ENCODE measurements at places on chromosomes 3 and 15. TPM values are rescaled to one million over a fixed set of nuclear protein-coding genes. Genes with fewer than 3 reads are reported as not detected.

DNA sequence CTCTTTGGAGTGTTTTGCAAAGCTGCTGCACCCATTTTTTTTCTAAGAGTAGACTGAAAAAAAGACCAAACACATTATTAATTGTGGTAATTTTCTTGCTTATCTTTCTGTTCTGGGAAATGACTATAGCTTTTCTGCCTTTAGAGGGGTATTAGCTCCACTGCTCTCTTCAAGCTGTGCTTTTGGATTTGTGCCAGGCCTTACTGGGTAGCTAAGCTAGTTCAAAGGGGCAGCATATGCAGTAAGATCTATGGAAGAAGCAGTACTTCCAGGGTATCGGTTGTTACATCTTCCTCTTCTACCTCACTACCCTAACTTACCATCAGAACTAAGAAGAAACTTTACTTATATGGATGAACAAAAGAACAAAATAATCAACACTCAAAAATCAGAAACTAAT is 28.7 kb upstream of the ARIH1 start:
- DNase-seq: no peak

DNA sequence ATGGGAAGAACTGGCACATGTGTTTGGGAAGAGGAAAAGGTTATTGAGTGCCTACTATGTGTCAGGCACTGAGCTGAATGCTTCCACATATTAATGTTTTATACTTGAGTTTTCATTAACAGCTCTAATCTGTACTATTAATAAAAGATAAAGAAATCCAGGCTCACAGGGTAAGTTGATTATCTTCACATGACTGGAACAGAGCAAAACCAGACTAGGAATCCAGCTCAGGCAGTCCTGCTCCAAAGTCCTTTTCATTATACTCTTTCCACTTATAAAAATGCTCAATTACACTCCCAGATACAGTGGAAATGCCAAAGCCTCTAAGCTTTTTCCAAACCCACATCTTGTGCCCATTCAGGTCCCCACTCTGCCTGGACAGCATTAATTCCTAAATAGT is 97.6 kb downstream of the TNIK start:
- no peak for DNase-seq

DNA sequence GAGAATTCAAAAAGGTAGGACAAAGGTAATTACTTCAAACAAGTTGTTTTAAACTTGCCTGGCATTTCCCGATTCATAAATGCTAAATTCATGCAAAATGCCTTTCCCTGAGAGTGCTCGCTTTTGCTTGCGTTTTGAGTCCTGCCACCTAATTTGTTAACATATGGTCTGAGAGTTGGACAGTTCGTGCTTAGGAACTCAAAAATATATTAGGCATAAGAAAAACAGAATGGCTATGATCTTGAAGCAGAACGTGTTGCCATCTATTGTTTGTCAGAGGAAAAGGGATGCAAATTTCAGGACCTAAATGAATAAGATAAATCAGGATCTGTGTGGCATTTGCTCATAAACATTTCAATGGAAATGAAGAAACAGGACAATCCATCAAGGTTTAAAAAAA is 195.8 kb downstream of the ZMAT3 start:
- no peak for DNase-seq

DNA sequence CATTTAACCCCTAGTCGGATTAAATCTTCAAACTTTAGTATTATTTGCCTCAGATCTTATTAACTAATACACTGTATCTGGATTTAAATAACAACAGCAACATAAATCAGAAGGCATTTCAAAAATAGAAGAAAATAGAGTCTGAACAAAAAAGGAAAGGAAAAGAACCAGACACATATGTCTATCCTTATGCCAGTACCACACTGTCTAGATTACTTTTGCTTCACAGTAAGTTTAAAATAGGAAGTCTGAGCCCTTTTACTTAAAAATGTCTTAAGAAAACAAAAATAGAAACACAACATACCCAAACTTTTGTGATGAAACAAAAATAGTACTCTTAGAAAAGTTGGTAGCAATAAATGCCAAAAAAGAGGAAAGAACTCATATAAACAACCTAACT is 1615.8 kb downstream of the SI start:
- no peak for DNase-seq

DNA sequence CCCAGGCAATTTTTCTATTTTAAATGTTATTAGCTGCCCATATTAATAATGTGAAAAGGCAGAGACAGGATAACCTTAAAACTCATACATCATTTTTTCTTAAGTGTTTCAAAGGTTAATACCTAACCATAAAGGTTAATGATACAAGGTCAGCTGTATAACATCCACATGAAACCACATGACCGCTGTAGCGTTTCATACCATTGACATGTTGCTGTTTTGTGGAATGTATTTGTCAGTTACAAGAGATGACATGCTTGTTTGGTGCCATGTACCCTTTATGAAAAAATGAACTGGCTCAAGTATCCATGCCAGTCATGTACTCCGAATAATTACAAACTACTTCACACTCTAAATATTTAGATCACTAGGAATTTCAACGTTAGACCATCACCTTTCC is 207.4 kb downstream of the FMN1 start:
- no peak for DNase-seq

DNA sequence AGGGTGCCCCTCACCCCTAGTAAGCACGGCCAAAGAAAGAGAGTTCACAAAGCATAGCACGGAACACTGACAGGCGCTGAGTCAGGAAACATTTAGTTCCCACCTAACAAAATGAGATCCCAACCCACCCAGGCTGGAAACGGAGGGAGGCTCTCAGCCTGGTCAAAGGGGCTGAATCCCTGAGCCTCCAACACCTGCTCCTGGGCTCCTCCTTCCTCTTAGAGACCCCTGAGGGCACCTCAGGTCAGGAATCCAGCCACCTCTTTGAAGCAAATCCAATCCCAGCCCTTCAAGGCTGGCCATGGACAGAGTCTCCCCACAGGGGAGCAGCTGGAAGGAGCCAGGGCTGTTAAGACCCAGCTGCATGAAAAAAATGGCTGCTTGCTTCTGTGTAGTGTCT is 154.4 kb upstream of the HES1 start:
- DNase-seq: no peak

- no peak for DNase-seq
Measured at GRCh38 chr3:10774825-10775224, 41.2 kb upstream of the SLC6A11 start.

DNA sequence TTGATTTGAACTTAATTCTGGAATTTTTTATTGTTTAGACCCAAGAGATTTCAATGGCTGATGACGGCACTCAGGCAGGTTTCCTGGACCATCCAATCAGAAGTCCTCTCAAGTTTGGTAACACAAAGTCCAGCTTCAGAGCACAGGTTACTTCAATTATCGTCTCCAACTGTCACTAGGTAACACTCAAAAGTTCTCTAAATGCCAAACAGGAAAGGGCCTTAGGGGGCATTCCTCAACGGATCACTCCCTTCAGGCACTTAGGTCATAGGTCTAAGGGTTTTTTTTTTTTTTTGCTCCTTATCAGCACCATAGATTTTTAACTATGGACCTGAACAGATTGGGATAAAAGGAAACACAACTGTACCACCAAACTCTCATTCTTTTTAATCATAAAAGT is 85.8 kb downstream of the MEIS2 start:
- no peak for DNase-seq

NDN gene
- total RNA-seq: 29.0 TPM

DNA sequence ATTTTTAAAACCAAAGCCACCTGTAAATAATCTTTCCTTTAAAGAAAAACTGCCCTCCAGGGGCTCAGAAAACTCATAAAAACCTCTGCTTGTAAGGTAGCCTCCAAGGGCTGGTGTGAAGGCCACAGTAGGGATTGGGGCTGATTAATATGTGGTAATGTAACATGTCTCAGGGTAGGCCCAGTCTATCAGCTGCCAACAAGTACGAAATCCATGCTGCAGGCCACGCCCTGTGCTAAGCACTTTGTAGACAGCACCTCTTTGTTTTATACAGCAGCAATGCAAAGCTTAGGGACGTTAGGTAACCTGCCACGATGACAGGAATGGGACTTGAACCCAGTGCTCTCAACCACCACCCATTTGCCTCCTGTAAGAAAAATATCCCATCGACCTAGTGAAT is 65.6 kb upstream of the PRICKLE2 start:
- DNase-seq: no peak

DNA sequence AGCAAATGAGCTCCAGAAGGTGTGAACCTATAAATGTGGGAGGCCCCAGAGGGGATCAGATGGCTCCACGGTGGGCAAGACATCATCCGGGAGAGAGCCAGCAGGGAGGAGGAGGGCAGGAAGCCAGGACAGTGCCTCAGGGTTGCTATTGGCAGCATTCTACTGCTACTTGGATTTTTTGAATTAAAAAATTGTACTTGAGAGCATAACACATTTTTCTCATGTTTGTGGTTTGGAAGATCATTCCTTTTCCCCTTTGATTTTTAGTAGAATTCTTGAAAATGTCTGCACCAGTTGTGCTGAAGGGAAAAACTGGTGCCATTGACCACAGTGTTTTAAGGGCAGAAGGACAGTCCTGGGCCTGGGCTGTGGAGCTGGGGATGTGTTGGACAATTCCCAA is 59.2 kb downstream of the LYZL4 start:
- no peak for DNase-seq

EXD1 gene
- total RNA-seq: not detected
